Stimulated activated memory B cell treated with anti-CD40 and anti-IgM and Interleukin-4, amounts not matched to agents 10 μg/mL and 1 μg/mL and 100 μg/mL, for 72 hours (primary cell): ENCODE measurements at places on chromosomes 2 and 18.

GRCh38 chr2:118122594-118123281 lies 34.5 kb downstream of the INSIG2 start:
- peaks cover 19% of the 10 kb centered on the region for H3K27me3 ChIP-seq
- peak; percentile 66 for ATAC-seq
- no peaks in the 10 kb centered on the region for H3K36me3 ChIP-seq
- peak overlapping the region; percentile 59 for H3K27ac ChIP-seq
- H3K4me1 ChIP-seq: peaks cover 18% of the 10 kb centered on the region
- H3K4me3 ChIP-seq: peak overlapping the region; percentile 5

GRCh38 chr2:166329465-166329864 lies 46.3 kb downstream of the SCN9A start:
- H3K4me3 ChIP-seq: no peak overlapping the region
- H3K36me3 ChIP-seq: no peaks in the 10 kb centered on the region
- ATAC-seq: no peak

DNA sequence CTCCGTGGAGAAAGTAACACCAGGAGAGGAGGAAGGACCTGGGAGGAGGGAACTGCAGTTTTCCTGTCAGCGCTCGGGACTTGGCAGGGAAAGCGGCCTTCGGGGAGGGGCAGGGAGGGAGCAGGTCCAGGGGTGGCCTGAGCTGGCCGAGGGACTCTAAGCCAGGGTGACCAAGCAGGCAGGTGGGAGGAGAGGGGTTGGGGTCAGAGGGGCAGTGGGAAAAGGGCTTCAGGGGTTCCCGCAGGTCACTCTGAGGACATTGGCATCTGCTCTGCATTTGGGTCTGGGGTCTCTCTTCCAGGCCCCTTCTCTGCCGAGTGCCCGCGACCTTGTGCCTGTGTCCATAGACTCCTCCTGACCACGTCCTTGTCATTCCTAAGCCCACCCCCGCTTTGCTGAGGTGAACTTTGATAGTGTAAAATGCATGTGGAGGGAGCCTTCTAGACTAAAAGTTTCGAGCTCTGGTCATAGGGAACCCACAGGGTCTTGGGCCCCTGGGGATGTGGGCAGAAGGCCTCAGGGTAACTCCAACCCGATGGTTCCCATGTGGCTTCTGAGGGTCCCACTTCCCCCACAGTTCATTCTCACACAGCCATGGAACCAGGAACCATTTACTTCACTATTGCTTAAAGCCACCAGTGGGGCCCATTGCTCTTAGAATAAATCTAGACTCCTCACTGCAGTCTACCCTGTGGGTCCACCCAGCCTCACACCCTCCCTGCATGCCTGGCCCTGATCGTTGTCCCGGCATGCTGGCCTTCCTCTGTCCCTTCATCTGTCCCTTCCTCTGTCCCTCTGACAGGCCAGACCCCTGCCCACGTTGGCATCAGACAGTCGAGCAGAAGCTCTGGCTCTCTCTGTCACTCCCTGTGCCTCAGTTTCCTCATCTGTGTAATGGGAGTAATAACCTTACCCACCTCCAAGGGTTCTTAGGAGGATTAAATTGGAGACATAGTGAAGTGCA lies 229.2 kb downstream of the SEPTIN10 start:
- ATAC-seq: no peak
- H3K4me1 ChIP-seq: no peaks in the 10 kb centered on the region
- no peak overlapping the region for H3K27ac ChIP-seq

GRCh38 chr2:39494784-39495251 lies 57.7 kb upstream of the MAP4K3 start:
- H3K27ac ChIP-seq: peak overlapping the region; percentile 26
- H3K27me3 ChIP-seq: peaks cover 22% of the 10 kb centered on the region
- H3K4me3 ChIP-seq: peak overlapping the region; percentile 41

- no peaks in the 10 kb centered on the region for H3K27me3 ChIP-seq
- no peak for ATAC-seq
- no peaks in the 10 kb centered on the region for H3K4me1 ChIP-seq
- H3K4me3 ChIP-seq: no peak overlapping the region
- no peak overlapping the region for H3K27ac ChIP-seq
Observed at GRCh38 chr2:160878618-160879017, 281.6 kb upstream of the TANK start.

DNA sequence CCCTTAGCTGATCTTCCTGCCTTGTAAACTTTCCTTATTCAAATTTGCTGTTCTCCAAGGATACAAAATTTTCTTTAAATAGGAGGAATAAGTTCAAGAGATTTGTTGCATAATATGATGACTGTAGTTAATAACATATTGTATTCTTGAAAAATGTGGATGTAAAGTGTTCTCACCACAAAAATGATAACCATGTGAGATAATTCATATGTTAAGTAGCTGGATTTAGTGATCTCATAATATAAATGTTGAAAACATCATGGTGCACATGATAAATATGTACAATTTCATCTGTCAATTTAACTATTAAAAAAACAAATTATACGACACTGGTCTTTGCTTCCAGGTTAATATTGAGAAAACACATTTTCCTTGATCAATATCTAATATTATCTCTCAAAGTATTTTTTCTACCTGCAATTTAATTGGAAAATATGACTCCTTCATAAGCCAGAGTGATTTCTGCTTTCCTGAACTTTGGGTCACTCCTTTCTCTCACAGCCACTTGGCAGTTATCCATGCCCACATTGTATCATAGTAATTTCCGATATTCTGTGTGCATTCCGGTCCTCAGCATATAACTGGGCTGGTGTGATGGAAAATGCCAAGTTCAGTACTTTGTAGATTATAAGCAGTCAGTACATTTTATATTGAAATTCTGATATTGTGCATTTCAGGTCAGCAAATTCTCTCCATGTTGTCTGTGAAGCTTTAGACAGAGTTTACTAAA lies 152.6 kb downstream of the GULP1 start:
- no peak for ATAC-seq
- H3K4me1 ChIP-seq: no peaks in the 10 kb centered on the region
- H3K4me3 ChIP-seq: no peak overlapping the region
- no peaks in the 10 kb centered on the region for H3K27me3 ChIP-seq
- no peaks in the 10 kb centered on the region for H3K36me3 ChIP-seq

GRCh38 chr2:120447127-120447785 lies 101.3 kb downstream of the INHBB start:
- H3K27ac ChIP-seq: no peak overlapping the region
- no peaks in the 10 kb centered on the region for H3K4me1 ChIP-seq
- ATAC-seq: no peak
- no peak overlapping the region for H3K4me3 ChIP-seq

DNA sequence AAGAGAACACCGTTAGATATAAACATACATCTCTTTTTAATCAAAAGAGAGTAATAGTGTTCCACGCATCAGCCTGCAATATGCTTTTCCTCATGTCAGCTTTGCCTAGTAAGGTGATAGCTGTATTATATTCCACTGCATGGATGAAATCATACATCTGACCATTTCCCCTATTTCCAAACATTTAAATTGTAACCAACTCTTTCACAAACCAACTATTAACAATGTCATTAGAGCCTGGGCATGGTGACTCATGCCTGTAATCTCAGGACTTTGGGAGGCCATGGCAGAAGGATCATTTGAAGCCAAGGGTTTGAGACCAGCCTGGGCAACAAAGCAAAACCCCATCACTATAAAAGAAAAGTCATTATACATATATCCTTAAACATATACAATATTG lies 284.8 kb downstream of the BCL11A start:
- ATAC-seq: no peak
- no peak overlapping the region for H3K4me3 ChIP-seq
- peaks cover 6% of the 10 kb centered on the region for H3K4me1 ChIP-seq
- no peak overlapping the region for H3K27ac ChIP-seq

GRCh38 chr18:11269257-11269656 lies 119.9 kb upstream of the PIEZO2 start:
- no peak for ATAC-seq
- peaks cover 7% of the 10 kb centered on the region for H3K27me3 ChIP-seq
- no peaks in the 10 kb centered on the region for H3K4me1 ChIP-seq
- no peak overlapping the region for H3K4me3 ChIP-seq
- H3K36me3 ChIP-seq: no peaks in the 10 kb centered on the region

DNA sequence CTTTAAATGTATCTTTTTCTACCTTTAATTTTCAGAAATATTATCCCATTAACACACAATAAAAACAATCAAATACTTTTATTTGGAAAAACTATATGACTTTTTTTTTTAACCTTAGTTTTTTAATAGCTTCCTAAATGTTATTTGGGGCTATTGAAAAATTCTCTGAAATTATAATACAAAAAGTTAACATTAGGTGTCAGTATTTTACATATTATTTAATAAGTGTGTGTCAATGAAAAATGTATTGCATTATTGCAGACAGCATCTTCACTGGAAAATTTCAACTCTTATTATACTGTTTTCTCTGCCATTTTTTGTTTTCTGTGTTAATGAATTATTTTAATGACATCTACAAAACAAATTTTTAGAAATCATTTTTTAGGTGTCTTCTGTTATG lies 51.1 kb upstream of the ARHGAP15 start:
- H3K27me3 ChIP-seq: no peaks in the 10 kb centered on the region
- H3K27ac ChIP-seq: no peak overlapping the region
- H3K4me1 ChIP-seq: no peaks in the 10 kb centered on the region
- no peak overlapping the region for H3K4me3 ChIP-seq
- H3K36me3 ChIP-seq: no peaks in the 10 kb centered on the region

GRCh38 chr2:119860924-119861323 lies 101.2 kb downstream of the PTPN4 start:
- peaks cover 43% of the 10 kb centered on the region for H3K4me1 ChIP-seq
- no peak overlapping the region for H3K27ac ChIP-seq
- H3K4me3 ChIP-seq: no peak overlapping the region
- peak; percentile 48 for ATAC-seq

DNA sequence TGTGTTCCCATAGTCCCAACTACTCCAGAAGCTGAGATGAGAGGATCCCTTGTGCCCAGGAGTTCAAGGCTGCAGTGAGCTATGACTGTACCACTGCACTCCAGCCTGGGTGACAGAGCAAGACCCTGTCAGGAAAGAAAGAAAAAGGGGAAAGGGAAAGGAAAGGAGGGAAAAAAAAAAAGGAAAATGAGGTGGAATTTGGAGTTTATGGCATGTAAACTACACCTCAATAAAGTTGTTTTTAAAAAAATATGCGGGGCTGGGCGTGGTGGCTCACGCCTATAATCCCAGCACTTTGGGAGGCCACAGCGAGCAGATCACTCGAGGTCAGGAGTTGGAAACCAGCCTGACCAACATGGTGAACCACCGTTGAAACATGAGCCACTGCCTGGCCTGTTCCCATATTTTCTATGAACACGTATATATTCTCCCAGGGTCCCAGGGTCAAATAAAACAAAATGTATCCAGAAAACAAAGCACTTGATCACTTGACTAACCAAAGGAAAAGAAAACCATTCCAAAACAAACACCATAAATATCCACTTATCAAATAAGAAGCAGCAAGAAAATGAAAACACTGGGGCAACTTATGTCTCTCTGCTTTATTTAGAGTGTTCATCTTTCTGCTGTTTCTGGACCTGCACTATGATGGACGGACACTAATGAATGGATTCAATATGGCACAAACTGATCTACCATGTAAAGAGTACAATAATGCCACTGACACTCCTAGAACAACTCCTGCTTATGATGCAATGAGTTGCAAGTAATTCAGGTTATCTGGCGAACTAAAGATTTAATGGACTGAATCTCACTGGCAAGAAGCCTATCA lies 56.8 kb downstream of the ASXL2 start:
- peaks cover 55% of the 10 kb centered on the region for H3K4me1 ChIP-seq
- peak overlapping the region; percentile 83 for H3K27ac ChIP-seq
- no peak for ATAC-seq
